ENCODE measurements at places on chromosomes 2 and 18.

DNA sequence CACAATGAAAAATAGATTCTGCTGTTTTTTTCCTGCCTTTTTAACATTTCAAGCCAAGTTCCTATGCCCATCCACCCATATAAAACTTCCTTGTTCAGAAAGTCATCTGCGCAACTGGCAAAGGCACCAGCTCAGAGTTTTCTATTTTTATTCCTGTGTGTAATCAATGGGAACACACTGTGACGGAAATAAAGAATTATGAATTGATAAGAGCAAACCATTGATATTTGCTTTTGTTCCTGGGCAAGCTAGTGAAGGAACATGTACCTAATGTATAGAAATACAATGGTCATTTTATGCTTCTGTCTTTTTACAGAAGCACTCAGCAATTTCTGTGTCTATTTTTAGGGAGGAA is 30.8 kb upstream of the AAK1 start:
- DNase-seq: no peak

DNA sequence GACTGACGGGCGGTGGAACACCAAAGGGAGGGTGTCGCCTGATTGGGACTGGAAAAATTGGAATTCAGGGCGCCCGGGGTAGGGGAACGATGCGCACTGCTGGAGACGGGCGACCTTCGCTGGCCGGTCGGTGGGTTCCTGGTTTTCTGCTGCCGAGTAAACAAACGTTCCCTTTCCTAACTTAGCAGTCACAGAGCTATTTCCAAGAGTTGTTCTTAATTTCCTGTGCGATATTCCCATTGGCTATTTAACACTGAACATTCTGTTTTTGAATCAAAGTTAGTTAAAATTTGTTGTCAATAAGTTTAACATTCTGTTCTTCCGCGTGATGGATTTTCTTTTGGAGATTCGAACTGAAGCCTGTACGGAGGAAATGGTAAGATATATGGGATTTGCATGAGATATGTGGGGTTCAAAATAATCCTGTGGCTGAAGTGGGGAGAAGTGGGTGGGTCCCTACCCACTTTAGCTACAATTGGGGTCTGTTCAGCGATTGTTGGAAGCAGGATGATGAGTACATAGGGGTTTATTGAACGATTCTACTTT is 862 bp downstream of the C18orf54 start:
- no peak for DNase-seq

DNA sequence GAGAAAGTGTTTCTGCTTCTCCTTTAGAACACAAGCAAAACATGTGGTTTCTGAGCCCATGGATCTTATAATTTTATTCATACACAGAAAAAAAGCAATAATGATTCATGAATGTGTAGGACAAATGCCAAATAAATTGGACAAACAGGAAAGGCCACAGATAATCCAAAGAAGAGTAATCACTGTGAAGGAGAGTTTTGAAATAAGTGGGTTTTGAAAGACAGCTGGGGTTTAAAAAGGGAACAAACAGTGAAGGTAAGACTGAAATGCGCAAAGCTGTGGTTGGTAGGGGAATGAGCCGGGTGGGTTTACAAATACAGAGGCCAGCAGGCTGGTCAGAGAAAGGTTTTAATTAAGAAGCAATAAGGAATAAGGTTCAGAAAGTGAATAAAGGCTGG is 50.0 kb upstream of the MBOAT2 start:
- DNase-seq: no peak

GRCh38 chr2:64860276-64860885 is 128.8 kb upstream of the SLC1A4 start:
- no peak for DNase-seq

DNA sequence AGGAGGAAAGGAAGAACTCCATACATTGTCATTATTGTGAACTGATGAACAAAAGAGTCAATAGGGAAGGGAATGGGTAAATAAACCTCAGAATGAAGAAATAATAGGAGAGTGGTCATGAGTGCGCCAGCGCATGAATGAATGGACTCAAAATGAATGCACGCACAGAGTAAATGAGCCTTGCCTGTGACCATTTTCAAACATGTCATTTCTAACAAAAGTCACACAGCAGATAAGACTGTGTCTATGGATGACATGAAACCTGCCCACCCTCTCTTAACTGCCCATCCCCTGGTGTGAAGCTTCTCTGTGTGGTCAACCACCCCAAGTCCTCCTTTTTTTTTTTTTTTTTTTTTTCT is 121.1 kb upstream of the TEX51 start:
- DNase-seq: no peak

GRCh38 chr2:181656450-181657291 is at the start of gene CERKL:
Gene CERKL, minus strand, starts transcription at chr2:181657105. Its CDS starts 99 bp downstream, at chr2:181657006.
- no peak for DNase-seq

- no peak for DNase-seq
Observed at GRCh38 chr2:241182126-241182525, 6.4 kb upstream of the ANO7 start.

- no peak for DNase-seq
Observed at GRCh38 chr2:174554529-174555150, 43.0 kb downstream of the WIPF1 start.

DNA sequence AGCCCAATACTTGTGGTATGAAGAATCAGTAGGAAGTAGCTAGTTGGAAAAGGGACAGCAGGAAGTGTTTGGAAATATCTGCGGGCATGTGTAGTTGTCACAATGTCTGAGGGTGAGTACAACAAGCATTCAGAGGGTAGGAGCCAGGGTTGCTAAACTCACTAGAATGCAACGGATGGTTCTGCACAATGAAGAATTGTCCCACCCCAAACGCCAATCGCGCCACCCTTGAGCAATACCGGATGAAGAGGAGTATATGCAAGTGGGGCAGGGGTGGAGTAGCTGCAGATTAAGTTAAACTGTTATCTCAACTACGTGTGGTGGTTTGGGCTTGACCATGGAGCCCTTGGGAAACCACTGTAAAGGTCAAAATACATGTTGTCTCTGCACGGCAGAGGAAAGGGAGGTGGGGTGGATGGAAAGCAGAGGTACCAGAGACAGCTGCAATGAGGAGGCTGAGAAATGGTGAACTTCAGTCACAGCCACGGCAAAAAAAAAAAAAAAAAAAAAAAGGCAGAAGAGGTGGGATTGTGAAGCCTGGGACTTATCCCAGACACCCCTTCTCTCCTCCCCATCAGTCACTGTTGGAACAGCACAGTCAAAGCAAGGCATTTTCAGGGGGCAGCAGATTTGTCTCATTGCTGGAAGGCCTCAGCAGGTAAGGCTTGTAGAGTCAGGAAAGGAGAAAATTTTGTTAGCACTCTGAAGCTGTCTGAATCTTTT is 5.2 kb downstream of the CCL20 start:
- DNase-seq: no peak

DNA sequence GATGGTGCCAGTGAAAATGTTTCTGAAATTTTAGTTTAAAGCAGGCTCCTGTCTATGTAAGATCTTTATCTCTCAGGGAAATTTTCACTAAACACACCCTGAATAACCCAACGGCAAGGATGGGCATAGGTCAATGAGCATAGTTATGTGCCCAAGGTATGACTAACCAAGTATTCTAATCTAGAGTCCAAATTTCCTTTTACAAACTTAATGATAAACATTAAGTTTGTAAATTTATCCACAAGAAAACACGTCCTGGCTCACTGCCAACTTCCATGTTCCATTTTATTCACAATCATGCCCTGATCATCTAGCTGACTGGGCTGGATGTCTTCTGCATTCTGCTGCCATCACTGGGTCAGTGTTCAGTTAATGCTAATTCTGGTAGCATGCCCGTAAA is 151.2 kb downstream of the SRBD1 start:
- no peak for DNase-seq

- DNase-seq: no peak
Observed at GRCh38 chr2:160299540-160299939, 99.5 kb upstream of the ITGB6 start.

GRCh38 chr2:48347712-48348111 is 182.2 kb upstream of the STON1 start:
- no peak for DNase-seq

GRCh38 chr2:67212203-67212602 is 184.9 kb upstream of the ETAA1 start:
- DNase-seq: no peak

DNA sequence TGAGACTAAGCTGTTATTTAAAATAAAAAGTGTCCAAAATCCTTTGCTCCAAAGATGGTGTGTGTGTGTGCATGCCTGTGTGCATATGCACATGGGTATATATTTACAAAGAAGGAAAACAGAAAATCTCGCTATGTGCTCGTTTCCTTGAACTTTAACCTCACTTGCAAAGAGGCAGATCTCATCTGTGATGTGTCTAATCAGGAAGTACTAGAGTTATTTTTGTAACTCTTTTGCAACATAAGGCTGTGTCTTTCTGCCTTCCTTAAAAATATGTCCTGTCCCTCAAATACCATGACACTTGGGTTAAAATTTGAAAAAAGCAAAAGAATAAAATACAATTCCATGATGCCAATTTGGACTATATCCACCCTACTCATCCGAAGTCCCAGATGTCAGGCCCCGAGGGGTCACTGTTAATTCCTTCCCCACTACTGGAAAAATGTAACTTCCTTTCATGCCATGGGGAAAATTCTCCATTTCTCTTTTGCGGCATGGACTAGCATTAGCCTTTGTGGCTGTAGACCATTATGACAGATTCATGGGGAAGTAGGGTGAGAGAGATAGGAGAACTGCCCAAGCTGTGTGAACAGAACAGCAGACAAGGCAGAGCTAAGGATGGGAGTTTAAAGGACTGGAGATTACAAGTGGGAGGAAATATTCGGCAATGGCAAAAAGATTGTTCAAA is 191.3 kb downstream of the MYO1B start:
- DNase-seq: no peak

- no peak for DNase-seq
Observed at GRCh38 chr18:46711444-46711863, 45.4 kb downstream of the ST8SIA5 start.
